Urinary bladder (tissue), 4 donors: ENCODE measurements at places on chromosomes 2 and 18. TPM values are rescaled to one million over a fixed set of nuclear protein-coding genes. Genes with fewer than 3 reads are reported as not detected.

ZC3H6 gene
- total RNA-seq, result 18.4 TPM

ANKRD30BL gene
- total RNA-seq, result 0.26 TPM

PHOSPHO2 gene
- 15.8 TPM for total RNA-seq

CPLX4 gene
- not detected for total RNA-seq

SERPINB12 gene
- not detected for total RNA-seq

NCKAP1 gene
- total RNA-seq, result 297 TPM

LYPD1 gene
- total RNA-seq, result 0.79 TPM

IL36A gene
- not detected for total RNA-seq

MYO3B gene
- total RNA-seq, result 2.8 TPM

SLC9A4 gene
- 2.9 TPM for total RNA-seq

ACKR3 gene
- 40.4 TPM for total RNA-seq

SKOR2 gene
- not detected for total RNA-seq

ATP8B1 gene
- 79.6 TPM for total RNA-seq

REG3G gene
- not detected for total RNA-seq

TUBA4B gene
- not detected for total RNA-seq

ICA1L gene
- 67.0 TPM for total RNA-seq

RBKS gene
- total RNA-seq, result 1.3 TPM
